Activated T-helper 9 cell treated with anti-CD3 and anti-CD28 coated beads, Interleukin-2, amount 50 U/mL, for 16 hours (primary cell): ENCODE measurements at places on chromosomes 4 and X.

- peak; percentile 31 for DNase-seq
Observed at GRCh38 chr4:48033825-48034413, 17.3 kb downstream of the NIPAL1 start.

DNA sequence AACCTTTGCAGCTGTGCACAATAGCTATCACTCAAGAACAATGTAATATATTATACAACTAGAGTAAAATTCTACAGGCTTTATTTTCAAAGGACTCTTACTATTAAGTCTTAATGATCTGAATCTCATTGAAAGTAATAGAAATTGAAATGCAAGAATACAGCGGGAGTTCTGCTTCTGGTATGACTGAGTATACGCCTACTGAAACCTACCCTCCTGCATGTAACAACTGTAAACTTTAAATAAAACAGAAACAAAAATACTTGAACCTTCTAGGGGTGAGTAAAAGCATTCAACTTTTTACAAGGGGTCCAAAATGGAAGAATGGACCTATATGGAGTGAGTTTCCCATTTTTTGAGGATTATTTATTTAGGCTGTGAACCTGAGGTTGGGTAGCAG lies 13.5 kb downstream of the DCHS2 start:
- no peak for DNase-seq

- no peak for DNase-seq
Observed at GRCh38 chr4:141132709-141133145, 542 bp downstream of the RNF150 start.

DNA sequence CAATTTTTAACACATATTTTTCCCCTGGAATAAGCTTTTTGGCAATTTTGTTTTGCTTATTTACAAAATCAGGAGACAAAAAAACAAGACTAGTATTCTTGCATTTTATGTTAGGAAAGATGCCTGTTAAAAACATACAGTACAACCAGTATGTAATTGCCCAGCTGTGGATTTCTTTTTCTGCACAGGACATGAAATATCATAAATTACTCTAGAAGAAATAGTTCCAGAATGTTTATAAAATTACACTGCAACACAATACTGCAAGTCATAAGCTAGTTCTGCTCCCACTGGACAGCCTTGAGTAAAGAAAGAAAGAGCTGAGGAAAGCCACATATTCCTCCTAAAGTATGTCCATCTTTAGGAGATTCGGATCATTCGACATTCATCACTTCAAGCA lies 133.5 kb downstream of the SCFD2 start:
- DNase-seq, result no peak

DNA sequence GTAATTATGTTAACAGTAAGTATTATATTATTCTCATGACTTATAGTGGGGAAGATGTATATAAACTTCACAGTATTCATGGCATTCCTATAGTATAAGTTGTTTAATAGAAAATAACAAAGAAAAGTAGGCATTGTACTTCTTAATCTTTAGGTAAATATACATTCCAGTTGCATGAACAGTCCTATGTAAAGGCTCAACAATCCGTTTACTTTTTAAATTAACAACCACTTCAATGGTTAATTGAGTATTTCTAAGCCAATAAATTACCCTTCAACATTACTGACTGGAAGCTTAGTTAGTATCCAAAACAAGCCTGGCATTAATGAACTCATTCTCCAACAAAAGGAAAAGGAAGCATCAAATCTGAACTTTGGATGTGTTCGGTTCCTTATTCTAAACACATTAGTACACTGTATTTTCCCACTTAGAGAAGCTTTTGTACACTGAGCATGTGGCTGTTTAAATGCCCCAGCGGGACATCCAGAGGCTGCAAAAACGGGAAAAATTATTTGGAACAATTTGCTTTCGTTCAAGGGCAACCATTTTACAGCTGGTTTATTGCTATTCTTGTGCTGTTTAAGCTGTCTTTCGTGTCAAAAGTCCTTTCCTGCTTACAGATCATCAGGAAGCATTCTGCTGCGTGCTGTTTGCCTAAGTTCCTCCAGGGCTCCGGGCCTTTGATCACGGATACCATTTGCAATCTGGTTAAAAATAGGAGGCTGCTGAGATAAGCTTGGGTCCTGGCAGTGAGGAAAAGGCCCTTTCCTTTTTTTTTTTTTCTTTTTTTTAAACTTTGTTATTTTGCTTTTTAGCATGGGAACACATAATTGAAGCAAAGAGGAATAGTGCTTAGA lies 460.3 kb downstream of the SPRY1 start:
- DNase-seq, result no peak
